GM23248 (cell line): ENCODE measurements at places on chromosomes 7 and 10. TPM values are rescaled to one million over a fixed set of nuclear protein-coding genes. Genes with fewer than 3 reads are reported as not detected.

- peak; percentile 32 for DNase-seq
Measured at GRCh38 chr7:65938336-65938895, 43.6 kb downstream of the GUSB start.

GRCh38 chr7:28182071-28182471 lies 1.5 kb upstream of the JAZF1 start:
- no peak for DNase-seq

The TRPV6 gene
- not detected in 2 replicates for total RNA-seq

The AUTS2 gene
- total RNA-seq, result 1.4 and 3.0 TPM in 2 replicates
